Smooth muscle cell of the pulmonary artery (primary cell): ENCODE measurements at places on chromosomes 7 and 10. TPM values are rescaled to one million over a fixed set of nuclear protein-coding genes. Genes with fewer than 3 reads are reported as not detected.

The BRAT1 gene
- total RNA-seq = 22.8 and 31.8 TPM in 2 replicates

The NPSR1 gene
- not detected in 2 replicates for total RNA-seq

The PRSS37 gene
- not detected in 2 replicates for total RNA-seq

The CHN2 gene
- 0.39 TPM in 1 of 2 replicates, not detected in the other for total RNA-seq

The ARL5B gene
- total RNA-seq = 13.3 and 14.6 TPM in 2 replicates

The OR2A42 gene
- total RNA-seq = 0.03 TPM in 1 of 2 replicates, not detected in the other

The GNB2 gene
- total RNA-seq = 134 and 142 TPM in 2 replicates

The LLCFC1 gene
- not detected in 2 replicates for total RNA-seq

The HDAC9 gene
- total RNA-seq = 32.7 and 39.9 TPM in 2 replicates

The GOLGA7B gene
- total RNA-seq = under 0.01 and 0.03 TPM in 2 replicates

The TMEM229A gene
- total RNA-seq = 0.07 and 0.39 TPM in 2 replicates

The PAPOLB gene
- 0.07 and 0.39 TPM in 2 replicates for total RNA-seq

The CLRN3 gene
- total RNA-seq = not detected in 2 replicates

The TRIL gene
- total RNA-seq = 0.40 and 1.8 TPM in 2 replicates

The MACROH2A2 gene
- total RNA-seq = 4.6 and 5.7 TPM in 2 replicates

The ZNF425 gene
- 2.5 and 3.7 TPM in 2 replicates for total RNA-seq

The BMPER gene
- 18.8 and 40.1 TPM in 2 replicates for total RNA-seq

The VIPR2 gene
- total RNA-seq = 0.07 TPM in 1 of 2 replicates, not detected in the other

The FAM185A gene
- total RNA-seq = 7.4 and 9.2 TPM in 2 replicates

The FAM221A gene
- total RNA-seq = 1.4 and 1.5 TPM in 2 replicates

The ANTXRL gene
- not detected in 2 replicates for total RNA-seq

The GPR37 gene
- 1.5 and 2.7 TPM in 2 replicates for total RNA-seq

The LBX1 gene
- not detected in 2 replicates for total RNA-seq

The MMD2 gene
- not detected in 2 replicates for total RNA-seq

The NEBL gene
- 0.65 TPM in 1 of 2 replicates, not detected in the other for total RNA-seq

The CYP2C19 gene
- total RNA-seq = not detected in 2 replicates

The RHOBTB1 gene
- 13.7 and 15.8 TPM in 2 replicates for total RNA-seq

The HKDC1 gene
- total RNA-seq = 0.78 and 6.8 TPM in 2 replicates

The BMPR1A gene
- total RNA-seq = 55.2 and 60.5 TPM in 2 replicates

The ZNF33A gene
- total RNA-seq = 13.2 and 15.2 TPM in 2 replicates

The AVPI1 gene
- 18.1 and 19.8 TPM in 2 replicates for total RNA-seq

The LMTK2 gene
- total RNA-seq = 11.0 and 11.8 TPM in 2 replicates

The VPS37D gene
- total RNA-seq = 4.1 and 5.7 TPM in 2 replicates

The NYAP1 gene
- 1.4 and 2.3 TPM in 2 replicates for total RNA-seq

The EN2 gene
- total RNA-seq = not detected in 2 replicates

The BZW2 gene
- total RNA-seq = 35.0 and 43.5 TPM in 2 replicates

The KAZALD1 gene
- 26.8 and 29.1 TPM in 2 replicates for total RNA-seq

The TMEM236 gene
- under 0.01 and 0.07 TPM in 2 replicates for total RNA-seq

The TMEM120A gene
- 18.1 and 28.2 TPM in 2 replicates for total RNA-seq

The CNNM1 gene
- total RNA-seq = 0.07 and 0.17 TPM in 2 replicates

The ENKUR gene
- total RNA-seq = 0.07 and 0.17 TPM in 2 replicates

The FRAT2 gene
- 3.3 and 4.2 TPM in 2 replicates for total RNA-seq

The SMO gene
- total RNA-seq = 17.6 and 18.9 TPM in 2 replicates

The NT5C2 gene
- 69.8 and 71.2 TPM in 2 replicates for total RNA-seq

The MYH16 gene
- not detected in 2 replicates for total RNA-seq

The PNLIPRP1 gene
- not detected in 2 replicates for total RNA-seq

The ACBD7 gene
- total RNA-seq = 0.83 and 2.9 TPM in 2 replicates

The PDE6C gene
- not detected in 2 replicates for total RNA-seq
